ENCODE measurements at places on chromosomes 12 and 14.
A peak's percentile ranks its signal among the peaks of the same experiment; 100 is the strongest.

DNA sequence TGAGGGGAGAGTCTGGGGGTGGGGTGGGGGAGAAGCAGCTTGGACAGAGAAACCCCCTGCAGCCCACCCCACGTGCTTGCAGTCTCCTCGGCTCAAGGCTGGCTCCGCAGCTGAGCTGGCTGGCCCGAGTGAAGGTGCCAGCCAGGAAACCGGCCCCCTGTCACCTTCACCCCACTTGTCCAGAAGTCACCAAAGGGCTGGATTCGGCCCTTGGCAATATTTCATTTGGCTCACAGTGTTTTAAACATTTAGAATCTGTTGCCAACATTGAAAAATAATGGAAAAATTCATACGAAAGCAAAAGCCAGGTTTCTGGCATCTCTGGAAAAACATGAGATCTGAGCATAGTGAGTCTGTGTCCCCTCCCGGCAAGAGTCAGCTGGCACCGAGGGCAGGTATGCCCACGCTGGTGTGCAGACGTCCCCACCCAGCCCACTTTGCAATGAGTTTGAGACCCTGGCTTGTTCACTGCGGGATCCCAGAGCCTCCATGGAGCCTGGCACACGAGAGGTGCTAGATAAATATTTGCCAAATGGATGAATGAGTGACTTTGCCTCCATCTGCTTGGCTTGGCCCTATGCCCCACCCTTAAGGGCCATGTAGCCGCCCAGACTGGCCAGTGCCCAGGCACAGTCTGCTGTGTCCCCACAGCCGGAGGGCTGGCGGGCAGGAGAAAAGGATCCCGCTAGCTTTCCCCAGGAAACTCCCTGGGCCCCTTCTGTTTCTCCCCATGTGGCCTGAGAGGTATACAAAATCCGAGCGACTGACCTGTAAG, 18.2 kb downstream of the MSI1 start:
- H3K36me3 ChIP-seq: peaks cover 4% of the 10 kb centered on the region
- no peak overlapping the region for H3K27ac ChIP-seq
- no peaks in the 10 kb centered on the region for H3K4me1 ChIP-seq
- DNase-seq: no peak
- peaks cover 2% of the 10 kb centered on the region for H3K27me3 ChIP-seq
- H3K4me3 ChIP-seq: no peak overlapping the region

- DNase-seq: no peak
- H3K4me1 ChIP-seq: peaks cover 40% of the 10 kb centered on the region
- H3K36me3 ChIP-seq: peaks cover 8% of the 10 kb centered on the region
Measured at GRCh38 chr12:92134638-92135274, 10.9 kb downstream of the BTG1 start.

- no peak overlapping the region for H3K27ac ChIP-seq
- no peak for DNase-seq
- H3K36me3 ChIP-seq: no peaks in the 10 kb centered on the region
- H3K27me3 ChIP-seq: peaks cover 1% of the 10 kb centered on the region
Measured at GRCh38 chr12:75479963-75480461, 543 bp upstream of the GLIPR1 start.

- no peak overlapping the region for H3K27ac ChIP-seq
- peaks cover 1% of the 10 kb centered on the region for H3K27me3 ChIP-seq
- H3K36me3 ChIP-seq: no peaks in the 10 kb centered on the region
- no peaks in the 10 kb centered on the region for H3K4me1 ChIP-seq
Measured at GRCh38 chr14:64092940-64093339, 201.2 kb downstream of the ESR2 start.

- no peak overlapping the region for H3K27ac ChIP-seq
- H3K4me3 ChIP-seq: no peak overlapping the region
- peaks cover 2% of the 10 kb centered on the region for H3K27me3 ChIP-seq
- no peaks in the 10 kb centered on the region for H3K36me3 ChIP-seq
Measured at GRCh38 chr14:46480817-46481216, 170.8 kb downstream of the RPL10L start.

GRCh38 chr12:92297405-92297804, 151.8 kb upstream of the BTG1 start:
- no peak overlapping the region for H3K27ac ChIP-seq
- no peak for DNase-seq
- H3K4me1 ChIP-seq: peaks cover 4% of the 10 kb centered on the region
- H3K27me3 ChIP-seq: no peaks in the 10 kb centered on the region

DNA sequence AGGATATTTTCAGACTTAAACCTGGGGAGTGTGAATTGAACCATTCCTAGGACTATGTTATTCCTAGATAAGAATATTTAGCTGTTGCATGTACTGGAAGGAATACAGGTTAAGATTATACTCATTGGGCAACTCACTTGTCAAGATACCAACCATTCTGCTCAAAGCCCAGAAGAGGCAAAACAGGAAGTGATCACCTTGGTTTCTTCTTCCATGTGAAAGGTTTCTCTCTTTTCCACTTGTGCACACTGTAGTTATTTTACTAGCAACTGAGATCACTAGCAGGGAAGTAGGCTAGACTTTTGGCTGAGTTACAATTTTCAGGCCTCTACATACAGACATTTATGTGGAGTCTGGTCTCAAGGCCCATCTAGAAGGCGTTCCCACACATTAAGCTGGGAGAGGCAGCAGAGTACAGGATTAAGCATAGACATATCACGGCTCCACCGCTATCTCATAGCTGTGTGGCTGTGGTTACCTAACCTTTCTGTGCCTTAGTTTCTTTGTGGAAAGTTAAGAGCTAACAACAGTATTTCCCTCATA, 83.9 kb upstream of the FERMT2 start:
- peaks cover 17% of the 10 kb centered on the region for H3K4me1 ChIP-seq
- H3K27me3 ChIP-seq: no peaks in the 10 kb centered on the region
- DNase-seq: no peak
- H3K4me3 ChIP-seq: no peak overlapping the region
- no peak overlapping the region for H3K27ac ChIP-seq

DNA sequence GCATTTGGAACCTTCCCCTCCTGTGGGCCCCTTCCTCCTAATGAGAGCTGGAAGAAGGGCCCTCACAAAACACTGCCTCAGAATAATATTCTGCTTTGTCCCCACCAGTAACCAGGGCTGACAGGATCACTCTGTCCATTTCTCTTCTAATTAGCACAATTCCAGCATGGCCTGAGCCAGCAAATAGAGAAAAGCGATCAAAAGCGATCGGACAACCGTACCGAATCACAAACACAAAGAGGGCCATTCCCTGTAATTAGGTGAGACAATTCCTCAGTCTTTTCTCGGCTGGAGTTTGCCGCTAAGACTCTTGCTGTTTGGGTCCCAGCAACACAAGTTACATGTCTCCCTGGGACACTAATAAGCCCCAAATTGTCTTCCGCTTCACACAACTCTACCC, 35.6 kb upstream of the VSX2 start:
- H3K27me3 ChIP-seq: no peaks in the 10 kb centered on the region
- peaks cover 19% of the 10 kb centered on the region for H3K4me1 ChIP-seq
- H3K4me3 ChIP-seq: no peak overlapping the region

DNA sequence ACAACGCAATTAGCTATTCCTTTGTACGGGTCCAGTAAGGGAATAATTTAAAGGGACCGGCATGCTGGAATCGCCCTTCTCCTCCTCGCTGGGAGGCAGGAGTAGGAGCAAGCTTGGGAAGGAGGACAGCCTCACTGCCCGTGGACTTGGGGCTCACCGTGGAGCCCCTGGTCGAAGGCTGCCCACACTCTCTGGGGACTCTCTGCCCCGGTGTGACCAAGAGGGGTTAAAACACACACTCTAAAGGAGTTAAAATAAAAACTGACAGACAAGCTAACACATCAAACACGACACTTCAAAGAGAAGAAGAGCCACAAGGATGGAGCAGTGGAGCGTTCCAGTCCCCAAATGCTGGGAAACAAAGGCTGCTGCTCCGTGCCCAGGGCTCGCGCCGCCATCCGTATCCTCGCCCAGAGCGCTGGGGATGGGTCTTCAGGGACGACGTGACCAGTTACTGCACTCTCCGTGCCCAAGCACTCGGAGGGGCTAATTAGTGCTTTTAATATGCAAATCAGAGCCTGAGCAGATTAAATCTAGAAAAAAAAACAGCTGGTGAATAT, 123.3 kb downstream of the PAPOLA start:
- no peak overlapping the region for H3K27ac ChIP-seq
- no peak for DNase-seq
- no peaks in the 10 kb centered on the region for H3K4me1 ChIP-seq
- no peak overlapping the region for H3K4me3 ChIP-seq
- peaks cover 1% of the 10 kb centered on the region for H3K27me3 ChIP-seq
- no peaks in the 10 kb centered on the region for H3K36me3 ChIP-seq

GRCh38 chr12:22525426-22525825, 18.9 kb downstream of the C2CD5 start:
- H3K36me3 ChIP-seq: no peaks in the 10 kb centered on the region
- H3K4me1 ChIP-seq: no peaks in the 10 kb centered on the region
- DNase-seq: no peak
- no peak overlapping the region for H3K4me3 ChIP-seq
- H3K27ac ChIP-seq: no peak overlapping the region
- H3K27me3 ChIP-seq: no peaks in the 10 kb centered on the region

DNA sequence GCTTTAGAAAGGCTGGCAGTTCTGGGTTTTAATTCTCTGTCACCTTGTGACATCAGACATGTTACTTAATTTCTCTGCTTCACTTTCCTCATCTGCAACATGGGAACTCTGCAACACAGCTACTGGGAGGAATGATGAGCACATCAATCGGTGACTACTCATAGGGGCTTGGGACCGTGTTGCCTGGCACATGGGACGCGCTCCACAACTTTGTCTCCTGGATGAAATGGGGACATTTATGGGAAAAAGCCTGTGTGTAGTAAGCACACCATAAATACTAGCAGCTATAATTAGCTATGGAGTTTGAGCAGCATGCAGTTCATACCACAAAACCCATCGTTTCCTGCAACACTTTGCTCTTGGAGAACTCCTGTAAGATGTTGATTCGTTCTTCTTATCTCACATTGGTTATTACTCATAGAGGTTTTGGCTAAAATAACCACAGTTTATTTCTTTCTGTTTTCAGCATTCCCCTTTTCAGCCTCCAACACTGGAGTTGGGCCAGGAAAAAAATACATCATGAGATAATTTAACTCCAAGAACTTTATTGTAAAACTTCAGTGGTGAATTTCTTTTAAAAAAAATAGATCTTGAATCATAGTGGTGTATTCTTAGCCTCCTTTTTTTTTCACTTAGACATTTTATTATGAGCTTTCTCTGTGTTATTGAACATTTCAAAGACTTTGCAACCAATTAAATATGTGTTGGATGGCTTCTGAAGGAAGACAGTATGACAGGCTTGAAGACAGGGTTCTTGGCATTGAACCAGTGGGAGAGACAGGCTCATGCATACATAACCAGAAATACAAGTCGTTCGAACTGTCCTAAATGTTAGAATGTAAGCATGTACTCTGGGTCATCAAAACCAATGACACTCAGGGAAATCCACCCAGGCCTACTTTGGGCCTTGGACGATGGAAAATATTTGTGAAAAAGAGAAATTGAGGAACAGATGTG, 72.7 kb downstream of the RIN3 start:
- peaks cover 33% of the 10 kb centered on the region for H3K36me3 ChIP-seq
- no peak for DNase-seq
- H3K27me3 ChIP-seq: peaks cover 2% of the 10 kb centered on the region
- H3K4me3 ChIP-seq: no peak overlapping the region
- no peak overlapping the region for H3K27ac ChIP-seq

GRCh38 chr12:13371367-13371766, 174.8 kb downstream of the EMP1 start:
- peaks cover 2% of the 10 kb centered on the region for H3K27me3 ChIP-seq
- no peak overlapping the region for H3K27ac ChIP-seq
- H3K36me3 ChIP-seq: no peaks in the 10 kb centered on the region

- H3K27ac ChIP-seq: no peak overlapping the region
- DNase-seq: no peak
- no peak overlapping the region for H3K4me3 ChIP-seq
- no peaks in the 10 kb centered on the region for H3K27me3 ChIP-seq
- no peaks in the 10 kb centered on the region for H3K4me1 ChIP-seq
Measured at GRCh38 chr12:16583969-16584745, 21.8 kb downstream of the LMO3 start.

GRCh38 chr14:85236296-85236695, 293.6 kb upstream of the FLRT2 start:
- H3K27ac ChIP-seq: no peak overlapping the region
- no peaks in the 10 kb centered on the region for H3K4me1 ChIP-seq

DNA sequence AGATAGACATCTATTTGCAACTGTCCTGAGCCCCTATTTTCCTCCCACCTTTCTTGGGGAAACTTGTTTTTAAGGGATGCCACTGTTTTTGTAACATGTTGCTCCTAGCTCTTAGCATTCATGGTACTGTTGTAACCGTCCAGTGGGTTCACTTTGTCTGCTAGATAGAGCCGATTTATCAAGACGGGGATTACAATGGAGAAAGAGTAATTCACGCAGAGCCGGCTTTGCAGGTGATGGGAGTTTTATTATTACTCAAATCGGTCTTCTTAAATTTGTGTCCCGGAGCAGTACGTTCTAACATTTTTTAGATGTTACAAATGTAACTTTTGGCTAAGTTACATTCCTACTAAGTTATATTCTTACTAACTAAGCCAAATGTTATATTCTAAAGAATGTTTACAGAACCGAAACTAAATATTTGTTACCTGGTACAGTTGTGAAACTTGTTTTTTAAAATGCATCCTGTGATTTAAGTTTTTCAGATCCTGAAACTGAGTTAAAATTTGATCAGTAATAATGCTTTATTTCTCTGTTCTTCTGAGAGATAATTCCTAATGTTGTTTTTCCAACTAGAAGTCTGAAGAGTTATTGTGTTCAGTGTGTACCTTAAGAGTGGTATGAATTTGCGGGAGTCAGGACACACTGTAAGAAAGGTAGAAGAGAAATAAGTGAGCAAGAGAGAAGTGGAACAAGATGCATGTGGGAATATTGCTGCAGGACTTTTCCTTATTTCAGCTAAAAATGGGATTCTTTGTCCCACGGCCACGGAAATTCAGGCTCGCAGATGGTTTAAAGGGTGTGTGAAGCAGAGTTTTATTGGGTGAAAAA, 20.6 kb upstream of the CLEC2D start:
- H3K36me3 ChIP-seq: peaks cover 10% of the 10 kb centered on the region
- H3K4me1 ChIP-seq: peaks cover 52% of the 10 kb centered on the region
- peak overlapping the region; percentile 92 for H3K27ac ChIP-seq
- DNase-seq: no peak
- peak overlapping the region; percentile 92 for H3K4me3 ChIP-seq

GRCh38 chr12:41250748-41251147, 62.6 kb downstream of the PDZRN4 start:
- no peak overlapping the region for H3K27ac ChIP-seq
- H3K4me3 ChIP-seq: no peak overlapping the region
- H3K36me3 ChIP-seq: no peaks in the 10 kb centered on the region
- no peaks in the 10 kb centered on the region for H3K4me1 ChIP-seq

- DNase-seq: no peak
- H3K4me1 ChIP-seq: peaks cover 5% of the 10 kb centered on the region
- H3K4me3 ChIP-seq: no peak overlapping the region
- peaks cover 2% of the 10 kb centered on the region for H3K27me3 ChIP-seq
Measured at GRCh38 chr12:17579205-17580026, 510.6 kb downstream of the RERGL start.

Data from endothelial cell (in vitro differentiated cells).